ENCODE measurements at places on chromosomes 1 and 21. TPM values are rescaled to one million over a fixed set of nuclear protein-coding genes. Genes with fewer than 3 reads are reported as not detected.

GRCh38 chr1:9316512-9316911 lies 23.8 kb downstream of the SPSB1 start:
- DNase-seq = no peak
- no peak overlapping the region for H3K4me3 ChIP-seq
- H3K4me1 ChIP-seq = peaks cover 51% of the 10 kb centered on the region
- no peaks in the 10 kb centered on the region for H3K36me3 ChIP-seq
- no peaks in the 10 kb centered on the region for H3K27me3 ChIP-seq
- peak overlapping the region; percentile 77 for H3K27ac ChIP-seq

UMODL1 gene
- 0.47 TPM for total RNA-seq

TFAP2E gene
- not detected for total RNA-seq

TMEM52 gene
- 3.6 TPM for total RNA-seq

DNA sequence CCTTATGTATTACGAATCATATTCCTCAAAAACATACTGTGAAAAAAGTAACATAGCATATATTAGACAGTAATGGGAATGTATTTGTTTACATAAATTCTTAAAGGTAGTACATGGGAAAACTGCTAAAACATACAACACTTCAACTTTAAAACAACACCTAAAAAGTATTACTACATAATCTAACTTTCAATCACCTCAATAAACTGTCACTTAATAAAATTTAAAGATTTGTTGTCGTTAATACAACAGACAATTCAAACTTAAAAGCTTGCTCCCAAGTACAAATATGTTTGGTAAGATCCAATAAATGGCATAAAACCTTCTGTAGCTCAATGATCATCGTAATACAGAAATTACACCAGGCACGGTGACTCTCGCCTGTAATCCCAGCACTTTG lies 3.7 kb downstream of the ARID4B start:
- no peak overlapping the region for H3K4me3 ChIP-seq
- H3K4me1 ChIP-seq = peaks cover 20% of the 10 kb centered on the region
- DNase-seq = no peak

GRCh38 chr1:222970040-222970439 lies 155.2 kb downstream of the DISP1 start:
- no peaks in the 10 kb centered on the region for H3K4me1 ChIP-seq
- H3K27me3 ChIP-seq = no peaks in the 10 kb centered on the region
- H3K27ac ChIP-seq = no peak overlapping the region
- no peaks in the 10 kb centered on the region for H3K36me3 ChIP-seq

DNA sequence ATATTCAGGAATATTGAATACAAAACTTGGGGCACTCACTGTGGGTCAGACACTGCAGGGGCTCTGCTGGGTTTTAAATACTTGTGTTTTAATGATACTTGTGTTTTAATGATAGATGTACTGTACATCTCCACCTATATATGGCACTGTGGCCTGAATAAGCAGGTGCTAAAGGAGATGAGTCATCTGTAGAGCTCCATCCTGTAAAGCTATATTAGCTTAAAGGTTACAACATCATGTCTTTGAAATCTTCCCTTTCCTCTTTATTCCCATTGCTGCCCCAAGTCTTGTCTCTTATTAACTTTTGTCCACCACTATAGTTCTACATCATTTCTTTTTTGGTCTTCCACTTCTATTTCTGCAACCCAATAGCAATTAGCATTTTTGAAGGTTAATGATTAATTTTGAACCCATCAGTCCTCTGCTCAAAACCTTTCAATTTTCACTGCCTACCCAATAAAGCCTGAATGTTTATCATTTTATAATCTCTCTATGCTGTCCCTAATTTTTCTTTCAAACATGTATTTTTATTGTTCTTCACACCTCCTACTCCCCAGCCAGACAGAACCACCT lies 113.3 kb upstream of the PTGFR start:
- no peak overlapping the region for H3K4me3 ChIP-seq
- no peak overlapping the region for H3K27ac ChIP-seq
- no peak for DNase-seq
- H3K36me3 ChIP-seq = no peaks in the 10 kb centered on the region
- H3K4me1 ChIP-seq = no peaks in the 10 kb centered on the region

OR2G6 gene
- total RNA-seq = not detected

EPHB2 gene
- 11.9 TPM for total RNA-seq

SLC45A1 gene
- 0.24 TPM for total RNA-seq

DNA sequence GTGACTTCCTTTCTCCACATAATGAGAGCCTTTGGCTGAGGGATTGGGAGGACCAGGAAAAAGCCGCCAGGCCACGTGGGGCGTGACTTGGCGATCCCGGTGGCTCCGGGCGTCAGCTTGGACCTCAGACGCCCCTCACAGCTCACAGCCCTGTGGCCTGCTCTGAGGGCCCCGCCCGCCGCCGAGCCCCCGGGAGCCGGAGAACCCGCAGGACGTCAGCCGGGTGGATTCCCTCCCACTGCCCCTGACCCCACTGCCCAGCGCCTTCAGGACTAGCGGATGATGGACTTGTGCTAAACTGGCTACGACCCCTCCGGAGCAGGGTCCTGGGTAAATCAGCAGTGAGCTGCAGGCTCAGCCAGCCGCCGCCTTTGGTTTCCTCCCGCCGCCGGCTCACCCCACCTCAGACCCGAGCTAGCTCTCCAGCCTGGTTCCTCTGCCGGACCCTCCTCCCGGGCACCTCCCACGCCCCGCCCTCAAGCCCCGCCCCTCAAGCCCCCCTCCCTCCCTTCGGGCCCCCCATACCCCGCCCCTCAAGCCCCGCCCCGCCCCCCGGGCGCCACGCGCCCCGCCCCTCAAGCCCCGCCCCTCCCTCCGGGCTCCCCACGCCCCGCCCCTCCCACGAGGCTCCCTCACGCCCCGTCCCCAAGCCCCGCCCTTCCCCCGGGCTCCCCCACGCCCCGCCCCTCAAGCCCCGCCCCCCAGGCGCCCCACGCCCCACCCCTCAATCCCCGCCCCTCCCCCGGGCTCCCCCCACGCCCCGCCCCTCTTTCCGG lies 10.0 kb upstream of the FAAP20 start:
- H3K27me3 ChIP-seq = no peaks in the 10 kb centered on the region
- no peaks in the 10 kb centered on the region for H3K36me3 ChIP-seq
- DNase-seq = peak; percentile 58

DNA sequence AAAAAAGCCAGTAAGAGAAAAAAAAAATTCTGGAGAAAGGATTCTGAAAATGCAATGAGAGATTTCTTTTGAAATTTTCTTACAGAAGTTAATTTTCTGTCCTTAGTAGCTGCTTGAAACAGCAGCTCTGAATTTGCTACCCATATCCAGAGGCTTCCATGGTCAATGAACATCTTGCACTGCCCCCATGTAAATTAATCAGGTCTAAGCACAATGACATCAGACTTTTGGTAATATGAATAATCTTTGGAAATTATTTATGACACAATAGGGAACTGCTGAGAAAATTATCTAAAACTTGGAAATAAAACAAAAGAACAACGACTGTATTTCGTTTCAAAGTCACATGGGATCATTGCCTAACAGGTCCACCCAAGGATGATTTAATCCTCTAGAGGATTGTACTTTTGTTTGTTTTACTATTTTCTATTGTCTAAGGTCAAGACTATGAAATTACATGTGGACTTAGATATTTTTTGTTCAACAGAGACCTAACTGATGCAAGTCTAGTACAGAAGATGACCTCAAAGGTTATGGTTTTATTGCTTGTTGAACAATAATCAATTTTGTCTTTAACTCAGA lies 312.1 kb downstream of the BACH1 start:
- H3K4me1 ChIP-seq = peaks cover 10% of the 10 kb centered on the region
- H3K36me3 ChIP-seq = no peaks in the 10 kb centered on the region
- no peak overlapping the region for H3K27ac ChIP-seq
- H3K4me3 ChIP-seq = no peak overlapping the region

GRCh38 chr1:204337583-204337982 lies 22.1 kb downstream of the PLEKHA6 start:
- no peaks in the 10 kb centered on the region for H3K36me3 ChIP-seq
- H3K4me1 ChIP-seq = peaks cover 49% of the 10 kb centered on the region
- no peaks in the 10 kb centered on the region for H3K27me3 ChIP-seq
- no peak for DNase-seq
- no peak overlapping the region for H3K27ac ChIP-seq
- H3K4me3 ChIP-seq = no peak overlapping the region

LCK gene
- total RNA-seq = 0.40 TPM

- H3K27ac ChIP-seq = peak overlapping the region; percentile 96
- no peaks in the 10 kb centered on the region for H3K27me3 ChIP-seq
- H3K36me3 ChIP-seq = no peaks in the 10 kb centered on the region
- peak overlapping the region; percentile 95 for H3K4me3 ChIP-seq
- DNase-seq = peak; percentile 44
Measured at GRCh38 chr1:151612501-151613281, 841 bp downstream of the SNX27 start.

DNA sequence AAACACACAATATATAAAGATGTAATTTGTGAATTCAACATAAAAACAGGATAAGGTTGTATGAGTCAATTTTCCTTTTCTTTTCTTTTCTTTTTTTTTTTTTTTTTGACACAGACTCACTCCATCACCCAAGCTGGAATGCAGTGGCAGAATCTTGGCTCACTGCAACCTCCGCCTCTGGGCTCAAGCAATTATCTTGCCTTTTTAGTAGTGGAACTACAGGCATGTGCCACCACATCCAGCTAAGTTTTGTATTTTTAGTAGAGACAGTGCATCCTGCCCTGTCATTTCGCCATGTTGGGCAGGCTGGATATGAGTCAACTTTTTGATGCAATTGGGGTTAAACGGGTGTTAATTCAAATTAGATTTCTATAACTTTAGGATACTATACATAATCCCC lies 10.3 kb upstream of the SPRR2B start:
- H3K27me3 ChIP-seq = no peaks in the 10 kb centered on the region
- no peaks in the 10 kb centered on the region for H3K4me1 ChIP-seq
- no peaks in the 10 kb centered on the region for H3K36me3 ChIP-seq
- H3K27ac ChIP-seq = no peak overlapping the region
- H3K4me3 ChIP-seq = no peak overlapping the region

GPR153 gene
- total RNA-seq = 6.9 TPM

DNA sequence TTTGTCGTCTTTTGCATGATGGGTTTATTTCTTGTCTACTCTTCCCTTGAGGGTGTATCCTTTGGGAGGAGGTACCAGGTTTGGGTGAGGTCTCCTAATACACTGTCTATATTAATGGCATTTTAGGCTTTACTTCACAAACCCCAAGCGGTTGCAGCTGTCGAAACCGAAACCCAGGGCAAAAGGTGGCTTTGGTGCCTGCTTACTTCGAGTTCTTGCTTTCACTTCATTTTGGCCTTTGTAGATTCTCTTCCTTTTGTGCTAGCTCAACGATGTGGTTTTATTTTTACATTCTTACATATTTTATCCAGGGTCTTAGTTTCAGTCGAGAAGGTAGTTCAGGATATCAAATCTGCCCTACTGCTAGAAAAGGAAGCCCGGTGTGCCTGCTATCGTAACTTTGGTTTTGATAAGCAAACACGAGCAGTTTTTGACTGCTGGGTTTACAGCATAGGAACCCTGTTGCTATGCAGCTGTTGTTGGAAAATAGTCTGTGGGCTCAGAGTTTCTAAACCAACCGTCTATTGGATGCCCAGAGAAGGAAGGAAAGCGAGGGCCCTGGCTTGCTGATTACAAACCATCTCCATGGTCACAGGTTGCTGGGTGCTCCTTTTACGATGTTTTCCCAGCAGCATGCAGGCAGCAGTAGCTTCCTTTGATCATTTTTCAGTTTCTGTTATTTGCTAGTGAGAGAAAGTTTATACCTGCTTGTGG lies 9.8 kb upstream of the TSPAN2 start:
- no peak overlapping the region for H3K27ac ChIP-seq
- H3K4me1 ChIP-seq = no peaks in the 10 kb centered on the region
- DNase-seq = peak; percentile 78
- H3K4me3 ChIP-seq = no peak overlapping the region
- no peaks in the 10 kb centered on the region for H3K36me3 ChIP-seq

DNA sequence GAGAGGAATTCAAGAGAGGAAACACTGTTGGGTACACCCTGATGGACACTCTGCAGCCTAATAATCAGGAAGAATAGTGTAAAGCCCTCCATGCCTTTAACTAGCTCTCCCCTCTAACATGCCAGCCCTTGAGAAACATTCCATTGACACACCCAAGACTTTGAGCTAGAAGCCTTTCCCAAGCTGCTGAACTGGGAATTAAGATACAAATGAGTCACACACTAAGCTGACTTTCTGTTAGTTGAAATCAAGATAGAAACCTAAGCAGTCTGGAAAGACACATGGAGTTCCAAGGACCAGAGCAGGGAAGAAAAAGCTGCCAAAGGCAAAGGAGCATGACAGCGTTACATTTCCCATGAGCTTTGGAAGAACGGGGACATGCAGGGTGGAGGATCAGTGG lies 380.8 kb downstream of the NPHP4 start:
- peaks cover 7% of the 10 kb centered on the region for H3K4me1 ChIP-seq
- no peak overlapping the region for H3K4me3 ChIP-seq
- H3K36me3 ChIP-seq = no peaks in the 10 kb centered on the region
- H3K27ac ChIP-seq = peak overlapping the region; percentile 92
- no peaks in the 10 kb centered on the region for H3K27me3 ChIP-seq

RHD gene
- not detected for total RNA-seq

DNA sequence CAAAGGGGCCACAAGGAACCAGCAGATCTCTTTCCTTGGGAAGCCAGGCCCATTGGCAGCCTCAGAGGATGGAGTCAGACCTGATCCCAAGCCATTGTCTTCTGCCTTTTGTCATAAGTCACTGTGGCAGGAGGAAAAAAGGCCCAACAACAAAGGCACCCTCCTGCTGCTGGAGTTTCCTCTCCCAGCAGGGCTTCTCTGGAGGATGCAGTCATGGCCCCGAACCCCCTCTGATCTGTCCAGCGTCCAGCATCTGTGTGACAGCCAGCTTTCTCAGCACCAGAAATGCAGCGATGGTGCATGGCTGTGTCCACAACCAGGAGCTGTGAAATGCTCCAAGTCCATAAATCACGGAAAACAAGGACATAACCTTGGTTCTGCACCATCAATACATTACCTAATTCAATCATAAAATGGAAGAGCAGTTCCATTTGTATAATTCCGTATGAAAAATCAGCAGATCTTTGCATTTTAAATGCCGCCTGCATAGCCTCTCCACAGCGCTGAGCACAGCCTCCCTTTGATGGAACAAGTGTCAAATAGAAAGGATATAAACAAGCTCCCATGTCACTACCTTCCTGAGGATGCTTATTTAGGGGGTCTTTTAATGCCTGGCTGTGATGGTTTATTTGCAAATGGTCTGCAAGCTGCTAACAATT lies 30.6 kb downstream of the AJAP1 start:
- no peak overlapping the region for H3K27ac ChIP-seq
- no peak for DNase-seq
- H3K4me3 ChIP-seq = no peak overlapping the region
- no peaks in the 10 kb centered on the region for H3K36me3 ChIP-seq

All from hepatocyte (in vitro differentiated cells).